ENCODE measurements at places on chromosomes 7 and 10.

DNA sequence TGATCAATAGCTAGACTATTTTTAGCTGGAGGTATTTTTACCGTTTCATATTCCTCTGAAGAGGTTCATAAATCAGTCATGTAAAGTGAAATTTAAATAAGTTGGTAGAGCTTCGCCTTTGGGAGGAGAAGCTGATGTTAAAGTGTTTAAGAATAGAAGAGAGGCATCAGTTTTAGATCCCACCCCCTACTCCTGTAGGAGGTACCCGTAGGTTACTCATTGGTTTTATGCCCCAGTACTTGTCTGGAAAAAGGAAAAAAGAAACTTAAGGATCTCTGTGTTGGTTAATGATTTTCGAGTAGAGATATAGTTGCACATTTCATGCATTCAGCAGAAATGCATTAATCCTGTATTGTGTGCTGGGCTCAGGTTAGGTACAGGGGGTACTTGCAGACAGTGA is 8.7 kb downstream of the ZNF365 start:
- no peak for DNase-seq

DNA sequence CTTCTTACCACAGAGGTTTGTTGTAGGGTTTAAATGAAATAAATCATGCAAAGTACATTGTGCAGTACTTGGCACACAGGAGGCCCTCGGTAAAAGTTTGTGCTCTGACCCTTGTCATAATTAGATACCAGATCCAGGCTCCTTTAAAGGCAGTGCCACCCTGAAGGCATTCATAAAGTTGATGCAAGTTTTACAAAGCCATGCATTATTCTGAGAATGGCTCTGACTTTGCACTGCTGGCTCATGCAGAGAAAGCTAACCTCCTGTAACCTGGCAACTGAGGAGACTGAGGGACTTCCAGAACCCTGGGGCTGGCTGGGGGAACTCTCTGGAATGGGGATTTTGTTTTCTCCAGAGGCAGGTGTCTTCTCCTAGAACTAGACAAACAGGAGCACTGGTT is 570.9 kb downstream of the CCSER2 start:
- no peak for DNase-seq

DNA sequence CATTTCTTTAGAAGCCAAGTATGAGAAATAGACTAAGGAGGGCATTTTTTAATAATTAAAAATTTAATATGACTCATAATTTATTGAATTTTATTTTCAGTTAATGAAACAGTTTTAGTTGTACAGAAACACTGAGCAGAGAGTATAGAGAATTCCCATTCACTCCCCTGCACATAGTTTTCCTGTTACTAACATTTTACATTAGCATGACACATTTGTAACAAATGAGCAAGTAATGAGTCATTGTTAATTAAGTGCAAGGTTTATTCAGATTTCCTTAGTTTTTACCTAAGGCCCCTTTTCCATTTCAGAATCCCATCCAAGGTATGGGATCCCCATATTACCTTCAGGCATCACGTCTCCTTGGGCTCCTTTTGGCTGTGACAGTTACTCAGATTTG is 271.5 kb upstream of the FZD8 start:
- DNase-seq: no peak

DNA sequence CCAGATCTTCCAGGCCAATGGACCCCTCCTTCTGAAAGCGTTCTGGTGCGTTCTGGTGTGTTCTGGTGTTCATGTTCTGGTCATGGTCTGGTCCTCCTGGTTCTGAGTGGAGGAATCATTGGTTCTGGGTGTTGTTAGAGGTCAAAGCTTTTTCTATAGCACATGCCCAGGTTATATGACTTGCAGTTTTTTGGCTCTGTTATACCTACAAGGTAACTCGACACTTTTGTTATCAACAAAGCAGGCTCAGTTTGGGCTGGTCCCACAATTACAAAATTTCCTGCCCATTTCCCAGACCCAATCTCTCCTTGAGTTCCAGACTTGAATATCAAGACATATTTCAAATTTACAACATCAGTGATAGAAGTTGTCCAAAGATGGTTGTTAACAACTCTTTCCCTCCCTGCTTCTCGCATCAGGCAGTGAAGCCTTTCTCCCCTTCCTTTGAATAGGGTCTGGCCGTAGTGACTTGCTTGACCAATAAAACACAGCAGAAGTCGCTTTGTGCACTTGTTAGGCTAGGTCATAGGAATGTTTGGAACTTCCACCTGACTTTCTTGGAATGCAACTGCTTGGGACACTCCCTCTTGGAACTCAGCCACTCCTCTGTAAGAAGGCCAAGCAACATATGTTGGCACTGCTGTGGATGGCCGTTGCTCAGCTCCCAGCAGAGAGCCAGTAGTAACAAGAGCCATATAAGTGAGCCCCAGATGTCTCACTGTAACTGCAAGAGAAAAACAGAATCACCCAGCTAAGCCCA is 83.1 kb upstream of the STEAP1B start:
- DNase-seq: no peak

DNA sequence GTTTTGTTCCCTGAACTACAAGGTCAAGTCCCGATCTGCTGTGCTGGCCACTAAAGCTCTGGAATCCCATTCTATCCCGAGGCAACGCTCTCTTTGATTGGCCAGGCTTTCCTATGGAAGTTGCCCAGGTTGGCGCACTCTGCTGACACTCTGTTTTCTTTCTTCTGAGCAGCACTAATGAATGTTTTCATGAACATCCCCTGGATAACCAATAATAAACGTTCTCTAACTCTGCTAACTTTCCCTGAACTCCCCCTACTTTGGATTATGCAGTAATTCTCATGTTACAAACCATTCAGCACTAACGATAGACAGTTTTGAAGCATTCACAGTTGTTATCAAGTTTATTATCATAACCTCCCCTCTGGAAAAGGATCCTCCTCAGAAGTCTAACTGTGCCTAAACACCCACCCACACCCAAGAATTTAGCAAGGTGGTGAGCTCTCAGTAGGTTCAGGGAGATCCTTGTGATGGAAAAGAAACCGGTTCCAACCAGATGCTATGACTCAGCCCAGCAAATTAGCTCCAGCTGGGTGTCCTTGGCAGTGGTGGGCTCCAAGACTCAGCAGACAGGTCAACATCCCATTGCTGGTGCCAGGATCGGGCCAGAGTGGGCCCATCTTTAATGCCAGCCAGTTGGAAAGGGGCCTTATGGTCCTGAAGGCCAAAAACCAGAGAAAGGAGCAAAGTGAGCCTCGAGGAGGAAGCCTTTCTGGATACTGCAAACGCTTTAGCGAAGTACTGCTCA is 68.4 kb downstream of the CREB3L2 start:
- no peak for DNase-seq

DNA sequence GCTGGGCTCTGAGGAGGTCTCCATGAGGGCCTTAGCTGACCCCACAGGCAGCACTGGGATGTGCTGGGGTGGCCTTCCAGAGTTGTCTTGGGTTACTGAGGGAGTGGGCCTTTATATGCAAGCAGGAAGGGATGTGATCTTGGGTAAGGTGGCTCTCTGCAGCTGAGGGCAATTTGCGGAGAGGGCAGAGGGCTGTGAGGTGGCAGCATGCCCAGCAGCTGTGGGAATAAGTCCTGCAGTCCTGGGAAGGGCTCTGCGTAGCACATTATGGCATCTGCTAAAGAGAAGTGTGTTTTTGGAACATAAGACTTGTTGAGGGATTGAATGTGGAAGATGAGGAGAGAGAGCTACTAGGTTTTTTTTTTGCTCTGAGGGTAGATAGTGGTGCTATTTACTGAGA is 99.6 kb upstream of the KMT2E start:
- DNase-seq: peak; percentile 13

DNA sequence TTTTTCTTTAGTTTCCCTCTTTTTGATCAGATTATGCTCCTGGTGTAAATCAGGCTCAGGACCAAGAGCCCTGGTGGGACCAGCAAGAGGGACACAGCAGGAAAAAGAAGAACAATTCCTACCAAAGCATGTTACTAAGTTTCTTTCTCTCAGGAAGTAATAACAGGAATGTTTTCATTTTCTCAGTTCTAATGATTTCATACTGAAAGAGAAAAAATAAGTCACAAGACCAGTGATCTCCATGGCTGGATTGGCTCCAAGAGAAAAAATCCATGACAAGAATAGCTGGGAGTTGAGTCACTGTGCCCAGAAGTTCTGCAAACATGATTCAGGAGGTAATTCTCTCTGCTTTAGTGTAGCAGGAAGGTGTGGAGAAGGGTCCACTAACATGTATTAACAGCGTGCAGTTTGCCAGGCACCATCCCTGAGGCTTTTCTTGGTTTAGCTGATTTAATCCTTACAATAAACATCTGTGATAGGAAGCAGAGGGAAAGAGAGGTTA is 23.8 kb upstream of the IFIT2 start:
- DNase-seq: no peak

DNA sequence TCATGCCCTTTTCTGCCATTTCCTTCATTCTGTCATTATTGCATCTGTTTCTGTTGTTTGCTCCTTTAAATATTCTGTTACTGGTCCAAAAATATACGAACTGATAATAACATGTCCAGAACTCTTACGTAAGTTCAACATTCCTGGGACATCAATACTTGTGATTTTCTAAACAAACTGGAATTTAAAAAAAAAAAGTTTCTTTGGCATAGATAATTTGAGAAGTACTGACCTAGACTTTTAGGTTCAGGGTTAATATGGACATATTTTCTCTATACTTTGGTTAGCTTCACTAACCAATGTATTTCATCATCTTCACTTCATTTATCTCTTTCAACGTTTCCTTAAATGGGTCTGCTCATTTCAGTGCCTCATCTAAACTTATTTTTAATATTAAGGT is 147.3 kb downstream of the JMJD1C start:
- no peak for DNase-seq

GRCh38 chr7:100606313-100606712 is 4.2 kb downstream of the PCOLCE start:
- no peak for DNase-seq

DNA sequence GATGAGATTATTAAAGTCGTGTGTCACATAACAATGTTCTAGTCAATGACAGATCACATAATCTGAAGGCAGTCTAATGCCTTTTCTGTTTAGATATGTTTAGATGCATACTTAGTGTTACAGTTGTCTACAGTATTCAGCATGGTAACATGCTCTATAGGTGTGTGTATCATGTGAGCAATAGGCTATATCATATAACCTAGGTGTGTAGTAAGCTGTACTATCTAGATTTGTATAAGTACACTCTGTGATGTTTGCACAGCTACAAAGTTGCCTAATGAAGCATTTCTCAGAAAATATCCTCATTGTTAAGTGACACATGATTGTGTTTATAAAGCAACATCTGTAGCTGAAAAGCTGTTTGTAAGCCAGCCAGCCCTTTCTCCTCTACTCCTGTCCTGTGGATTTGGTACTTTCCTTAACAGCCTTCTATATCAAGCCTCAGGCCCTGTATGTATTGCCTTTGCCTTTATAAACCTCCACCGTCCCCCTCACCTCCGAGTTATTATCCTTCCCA is 6.3 kb downstream of the HECTD2 start:
- no peak for DNase-seq

DNA sequence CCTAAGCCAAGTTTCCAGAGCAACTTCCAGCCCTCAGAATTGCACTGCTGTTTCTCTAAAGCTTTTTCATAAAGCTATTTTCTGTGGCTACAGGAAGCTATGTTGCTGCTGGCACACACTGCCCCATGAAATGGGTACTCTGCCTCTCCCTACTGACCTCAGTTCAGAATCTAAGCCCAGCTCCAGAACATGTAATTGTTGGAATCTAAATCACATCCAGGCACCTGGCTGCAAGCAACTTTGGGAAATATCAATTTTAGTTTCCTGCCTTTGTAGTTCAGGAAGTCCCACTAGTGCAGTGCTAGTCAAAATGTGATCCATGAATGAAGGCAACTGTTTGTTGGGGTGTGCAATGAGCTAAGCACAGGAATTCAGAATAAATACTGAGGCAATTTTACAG is 226.2 kb downstream of the THSD7A start:
- DNase-seq: no peak

DNA sequence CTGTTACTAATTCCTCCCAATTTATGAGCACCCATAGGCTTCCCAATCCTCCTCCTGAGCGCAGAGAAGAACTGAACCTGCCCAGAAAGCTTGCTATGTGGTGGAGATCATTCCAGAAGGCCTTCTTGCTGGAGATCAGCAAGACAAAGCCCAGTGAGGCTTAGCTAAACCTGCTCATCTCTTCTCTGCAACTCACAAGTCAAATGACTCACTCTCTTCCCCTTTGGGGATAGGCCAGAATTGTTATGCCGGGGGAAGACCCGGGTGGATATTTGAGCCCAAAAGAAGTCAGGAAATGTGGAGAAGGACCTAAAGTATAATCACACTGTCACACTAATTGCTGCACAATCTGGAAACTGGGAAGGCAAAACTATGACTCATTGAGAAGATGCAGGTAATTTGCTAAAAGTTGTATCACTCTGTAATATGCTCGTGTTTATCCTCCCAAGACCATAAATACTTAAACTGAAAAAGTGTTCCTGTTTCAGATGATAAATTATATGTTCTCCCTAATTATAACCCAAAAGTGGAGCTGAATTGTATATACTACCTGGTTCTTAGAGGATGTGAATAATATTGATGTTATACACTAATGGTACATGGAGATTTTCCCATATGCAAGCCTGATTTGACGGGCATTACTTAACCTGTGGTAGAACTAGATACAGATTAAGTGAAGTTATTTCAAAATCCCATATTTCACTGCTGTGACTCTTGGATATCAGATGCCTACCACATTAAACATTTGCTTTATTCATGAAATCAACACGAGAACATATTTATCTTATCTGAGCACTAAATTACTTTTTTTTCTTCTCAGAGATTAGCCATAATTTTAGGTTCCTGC is 6.4 kb downstream of the NEBL start:
- no peak for DNase-seq

DNA sequence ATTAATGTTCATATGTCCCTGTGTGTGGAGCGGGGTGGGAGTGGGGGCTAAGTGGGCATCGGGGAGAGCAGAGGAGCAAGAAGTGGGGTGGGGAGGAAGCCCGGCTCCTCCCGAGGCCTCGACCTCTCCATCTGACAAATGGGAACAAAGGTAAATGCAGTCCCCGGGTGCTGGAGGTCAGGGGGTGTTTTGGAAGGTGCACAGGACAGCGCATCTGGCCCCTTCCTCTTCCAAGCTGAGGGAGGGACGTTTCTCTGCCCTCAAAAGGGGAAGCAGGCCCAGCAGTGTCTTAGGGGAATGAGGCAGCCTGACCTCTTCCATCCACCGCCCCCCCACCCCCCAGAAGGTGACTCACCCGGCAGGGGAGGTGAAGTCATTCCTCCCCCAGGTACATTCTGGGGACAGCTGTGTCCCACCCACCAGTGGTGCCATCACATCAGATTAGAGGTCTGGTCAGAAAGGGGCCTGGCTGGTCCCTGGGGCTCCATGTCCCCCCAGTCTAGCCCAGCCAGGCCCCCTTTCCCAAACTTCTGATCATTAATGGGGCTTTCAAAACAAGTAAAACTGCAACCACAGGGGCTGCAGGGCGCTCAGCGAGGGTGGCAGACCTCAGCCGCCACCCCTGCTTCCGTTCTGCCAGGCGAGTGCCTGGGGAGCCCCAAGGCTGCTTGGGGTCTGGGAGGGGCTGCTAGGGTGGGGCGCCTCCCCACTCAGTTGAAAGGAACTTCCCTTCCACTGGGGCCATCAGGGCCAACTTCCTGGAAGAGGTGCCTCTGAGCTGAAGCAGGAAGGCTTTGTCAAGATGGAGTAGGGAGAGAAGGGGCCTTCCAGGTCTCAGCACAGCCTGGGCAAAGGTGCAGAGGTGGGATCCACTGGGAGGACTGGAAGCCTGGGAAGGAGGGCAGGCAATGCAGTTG is 10.8 kb downstream of the LFNG start:
- no peak for DNase-seq

Data from NCI-H1105 (cell line).